Endodermal cell (in vitro differentiated cells): ENCODE measurements at places on chromosomes 3 and 15. TPM values are rescaled to one million over a fixed set of nuclear protein-coding genes. Genes with fewer than 3 reads are reported as not detected.

The RETNLB gene
- not detected in 2 replicates for total RNA-seq

The DAZL gene
- total RNA-seq = not detected in 3 replicates

The SNX33 gene
- 21.8 and 23.2 TPM in 2 replicates for total RNA-seq

The RHCG gene
- total RNA-seq = 0.26 TPM in 1 of 3 replicates, not detected in the others

DNA sequence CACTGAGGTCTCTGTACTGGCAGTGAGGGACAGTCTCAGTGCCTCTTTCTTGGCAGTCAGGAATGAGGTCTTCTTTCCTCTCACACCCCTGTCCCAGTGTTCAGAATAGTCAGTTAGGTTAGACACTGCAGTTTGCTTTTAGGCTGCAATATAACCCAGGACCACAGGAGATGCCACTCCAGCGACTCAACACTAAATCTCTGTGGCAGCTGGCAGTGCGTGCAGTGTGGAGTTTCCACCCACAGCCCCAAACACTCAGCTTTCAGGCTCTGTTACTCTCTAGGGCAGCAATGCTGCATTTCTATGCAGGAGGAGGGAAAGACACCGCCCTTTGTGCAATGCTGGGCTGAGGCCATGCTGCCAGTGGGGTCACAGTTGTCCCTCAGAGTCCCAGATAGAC lies 150.2 kb upstream of the SUCLG2 start:
- no peaks in the 10 kb centered on the region for H3K36me3 ChIP-seq
- H3K4me1 ChIP-seq = no peaks in the 10 kb centered on the region
- no peak overlapping the region for H3K27ac ChIP-seq
- no peak for DNase-seq
- no peak overlapping the region for H3K4me3 ChIP-seq
- no peaks in the 10 kb centered on the region for H3K27me3 ChIP-seq

DNA sequence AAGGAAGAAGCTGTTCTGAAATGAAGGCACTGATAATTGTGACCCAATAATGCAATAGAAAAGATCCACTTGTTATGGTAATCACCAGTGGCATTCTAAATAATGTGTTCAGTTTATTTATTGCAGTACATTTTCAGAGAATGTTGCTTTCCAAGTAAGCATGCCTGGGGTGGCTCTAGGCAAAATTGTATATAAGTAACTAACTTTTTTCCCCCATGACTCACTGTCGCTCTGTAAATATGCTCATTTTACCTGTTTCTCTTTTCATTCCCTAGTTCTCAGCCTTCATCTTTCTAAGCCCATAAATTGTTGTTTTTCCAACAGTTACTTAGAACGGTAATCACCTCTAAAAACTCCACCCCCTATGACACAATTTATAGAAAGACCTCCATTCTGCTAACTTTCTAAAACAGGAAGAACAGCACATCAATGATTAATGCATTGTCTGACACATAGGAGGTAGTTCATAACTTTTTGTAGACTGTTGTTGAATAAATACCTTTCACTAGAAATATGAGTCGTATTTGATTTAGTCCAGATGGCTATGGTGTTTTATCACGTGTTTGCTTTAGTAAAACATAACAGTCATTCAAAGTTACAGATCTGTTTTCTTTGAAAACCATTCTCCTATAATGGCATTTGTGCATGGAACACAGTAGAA lies 143.1 kb downstream of the LSAMP start:
- no peaks in the 10 kb centered on the region for H3K4me1 ChIP-seq
- no peak overlapping the region for H3K4me3 ChIP-seq
- no peak for DNase-seq
- H3K27me3 ChIP-seq = no peaks in the 10 kb centered on the region
- H3K36me3 ChIP-seq = no peaks in the 10 kb centered on the region

- H3K36me3 ChIP-seq = peaks cover 14% of the 10 kb centered on the region
- peak overlapping the region; percentile 93 for H3K4me3 ChIP-seq
- DNase-seq = no peak
- H3K4me1 ChIP-seq = peaks cover 2% of the 10 kb centered on the region
- no peaks in the 10 kb centered on the region for H3K27me3 ChIP-seq
- peak overlapping the region; percentile 91 for H3K27ac ChIP-seq
These were observed 795 bp upstream of the TCF12 start for GRCh38 chr15:56917652-56918045.

DNA sequence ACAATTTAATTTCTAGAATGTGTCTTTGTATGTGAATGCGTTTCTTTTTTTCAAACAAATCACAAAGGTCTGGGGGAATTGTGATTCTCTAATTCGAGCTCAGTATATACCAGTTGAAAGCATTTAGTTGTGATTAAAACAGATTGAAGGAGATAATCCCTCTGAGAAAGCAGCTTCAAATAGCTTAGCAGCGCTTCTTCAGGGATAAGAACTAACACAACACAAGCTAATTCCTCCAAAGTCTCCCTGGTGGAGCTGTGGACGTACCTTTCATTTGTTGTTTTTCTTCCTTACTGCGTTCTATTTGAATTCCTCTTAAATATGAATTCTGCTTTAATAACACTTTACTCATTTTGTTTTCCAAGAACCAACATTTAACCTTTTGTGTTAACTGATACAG lies 286.7 kb downstream of the ROBO2 start:
- no peaks in the 10 kb centered on the region for H3K4me1 ChIP-seq
- H3K27me3 ChIP-seq = peaks cover 91% of the 10 kb centered on the region
- H3K4me3 ChIP-seq = no peak overlapping the region
- H3K36me3 ChIP-seq = no peaks in the 10 kb centered on the region
- no peak overlapping the region for H3K27ac ChIP-seq

GRCh38 chr3:87052499-87053260 lies 61.7 kb upstream of the VGLL3 start:
- H3K4me1 ChIP-seq = no peaks in the 10 kb centered on the region
- no peak overlapping the region for H3K27ac ChIP-seq
- no peak overlapping the region for H3K4me3 ChIP-seq
- no peaks in the 10 kb centered on the region for H3K27me3 ChIP-seq
- no peaks in the 10 kb centered on the region for H3K36me3 ChIP-seq

DNA sequence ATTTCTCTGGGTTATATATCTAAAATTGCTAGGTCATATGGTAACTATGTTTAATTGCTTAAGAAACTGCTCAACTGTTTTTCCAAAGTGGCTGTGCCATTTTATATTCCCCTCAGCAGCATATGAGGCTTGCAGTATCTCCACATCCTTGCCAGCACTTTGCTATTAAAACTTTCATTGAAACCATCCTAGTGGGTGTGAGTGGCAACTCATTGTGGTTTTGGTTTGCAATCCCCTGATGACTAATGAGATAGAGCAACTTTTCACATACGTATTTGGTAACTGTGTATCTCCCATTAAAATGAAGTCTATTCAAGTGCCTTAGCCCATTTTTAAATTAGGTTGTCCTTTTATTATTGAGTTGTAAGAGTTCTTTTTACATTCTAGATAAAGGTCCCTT lies 17.3 kb downstream of the KPNA1 start:
- DNase-seq = no peak
- H3K4me1 ChIP-seq = peaks cover 5% of the 10 kb centered on the region
- H3K27ac ChIP-seq = no peak overlapping the region
- no peak overlapping the region for H3K4me3 ChIP-seq
- peaks cover 37% of the 10 kb centered on the region for H3K36me3 ChIP-seq

DNA sequence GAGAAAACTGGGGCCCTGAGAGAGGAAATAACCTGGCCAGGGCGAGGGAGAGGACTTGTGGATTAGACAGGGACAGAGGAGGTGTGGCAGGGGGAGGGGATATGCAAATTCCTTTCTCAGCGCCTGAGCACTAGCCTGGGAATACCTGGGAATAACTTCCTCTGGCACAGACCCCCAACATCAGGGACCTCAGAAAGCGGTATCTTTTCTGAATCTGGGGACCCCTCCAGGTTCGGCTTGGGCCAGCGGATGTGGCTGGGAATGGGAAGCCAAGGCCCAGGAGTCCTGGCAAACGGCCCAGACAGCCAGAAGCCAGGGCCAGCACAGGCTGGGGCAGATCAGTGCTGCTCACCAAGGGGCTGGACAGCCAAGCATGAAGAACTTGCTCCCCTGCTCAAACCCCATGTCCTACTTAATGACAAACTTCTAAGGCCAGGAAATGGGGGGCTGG lies 9.2 kb upstream of the ACSBG1 start:
- DNase-seq = peak; percentile 90
- no peak overlapping the region for H3K4me3 ChIP-seq
- H3K4me1 ChIP-seq = peaks cover 2% of the 10 kb centered on the region
- no peaks in the 10 kb centered on the region for H3K27me3 ChIP-seq
- H3K27ac ChIP-seq = no peak overlapping the region

GRCh38 chr3:197798863-197799262 lies 7.8 kb downstream of the LRCH3 start:
- no peaks in the 10 kb centered on the region for H3K4me1 ChIP-seq
- H3K27me3 ChIP-seq = no peaks in the 10 kb centered on the region
- peaks cover 4% of the 10 kb centered on the region for H3K36me3 ChIP-seq
- no peak for DNase-seq
- H3K27ac ChIP-seq = no peak overlapping the region

GRCh38 chr15:67132276-67132675 lies 66.9 kb downstream of the SMAD3 start:
- no peak overlapping the region for H3K27ac ChIP-seq
- DNase-seq = peak; percentile 37
- no peaks in the 10 kb centered on the region for H3K27me3 ChIP-seq
- H3K4me3 ChIP-seq = no peak overlapping the region

DNA sequence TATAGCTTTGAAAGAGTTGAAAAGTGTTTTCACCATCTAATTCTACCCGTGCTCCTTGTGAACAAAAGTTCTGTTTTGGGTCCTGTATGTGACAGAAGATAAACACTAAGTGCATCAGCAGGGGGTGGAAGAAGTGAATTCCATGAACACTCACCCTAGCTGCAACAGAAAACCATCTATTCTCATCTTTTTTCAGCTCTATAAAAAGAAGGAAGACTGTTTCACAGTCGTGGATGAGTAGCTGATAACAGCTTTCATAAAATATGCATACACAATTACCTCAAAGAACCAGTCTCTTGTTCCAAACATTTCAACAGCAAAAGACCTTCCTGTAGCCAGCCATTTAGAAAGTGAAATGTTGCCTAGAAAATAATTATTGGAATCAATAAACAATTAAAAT lies 281.7 kb upstream of the RASGRP1 start:
- H3K36me3 ChIP-seq = no peaks in the 10 kb centered on the region
- no peaks in the 10 kb centered on the region for H3K4me1 ChIP-seq
- no peak overlapping the region for H3K27ac ChIP-seq
- H3K27me3 ChIP-seq = no peaks in the 10 kb centered on the region
- H3K4me3 ChIP-seq = no peak overlapping the region

GRCh38 chr15:43868406-43868805 lies 41.6 kb downstream of the WDR76 start:
- no peaks in the 10 kb centered on the region for H3K4me1 ChIP-seq
- H3K36me3 ChIP-seq = peaks cover 22% of the 10 kb centered on the region
- DNase-seq = no peak
- H3K27ac ChIP-seq = no peak overlapping the region

GRCh38 chr3:154025007-154025406 lies 96.2 kb upstream of the ARHGEF26 start:
- no peaks in the 10 kb centered on the region for H3K4me1 ChIP-seq
- H3K27me3 ChIP-seq = peaks cover 69% of the 10 kb centered on the region
- H3K4me3 ChIP-seq = no peak overlapping the region
- H3K27ac ChIP-seq = no peak overlapping the region
- DNase-seq = no peak

DNA sequence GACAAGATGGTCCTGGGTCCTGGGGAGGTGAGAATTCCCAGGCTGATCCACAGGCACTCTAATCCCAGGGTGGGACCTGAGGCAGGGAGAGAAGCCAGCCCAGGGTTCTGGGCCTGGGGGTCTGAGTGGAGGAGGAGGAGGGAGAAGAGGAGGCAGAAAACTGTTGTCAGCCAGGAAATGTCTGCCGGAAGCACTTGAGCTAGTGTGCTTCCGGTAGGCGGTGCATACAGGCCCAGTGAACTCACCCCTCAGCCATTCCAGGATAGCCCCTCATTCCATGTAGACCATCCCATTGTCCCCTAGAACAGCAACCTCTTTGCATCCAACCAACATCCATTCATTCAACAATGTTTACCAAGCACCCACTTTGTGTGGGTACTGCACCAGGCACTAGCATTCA lies 47.9 kb upstream of the LCTL start:
- H3K27ac ChIP-seq = no peak overlapping the region
- no peak overlapping the region for H3K4me3 ChIP-seq
- H3K36me3 ChIP-seq = no peaks in the 10 kb centered on the region
- no peak for DNase-seq
- peaks cover 9% of the 10 kb centered on the region for H3K4me1 ChIP-seq

DNA sequence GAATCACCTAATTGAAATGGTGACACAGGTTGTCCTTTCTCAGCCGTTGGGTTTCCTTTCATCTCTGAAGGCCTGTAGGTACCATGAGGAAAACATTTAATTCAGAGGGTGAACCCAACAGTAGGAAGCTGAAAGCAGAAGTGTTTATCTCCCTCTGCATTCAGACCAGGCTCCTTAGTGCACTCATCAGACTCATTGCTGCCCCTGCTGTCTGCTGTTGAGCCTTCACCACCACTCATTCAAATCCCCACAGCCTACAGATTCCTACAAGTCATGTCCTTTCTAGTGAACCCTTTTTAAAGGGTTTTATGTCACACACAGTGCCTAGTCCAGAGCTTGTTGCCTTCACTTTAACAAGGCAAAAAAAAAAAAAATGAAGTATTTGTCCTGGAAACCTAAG lies 13.4 kb downstream of the WDR48 start:
- no peak overlapping the region for H3K27ac ChIP-seq
- no peaks in the 10 kb centered on the region for H3K4me1 ChIP-seq
- no peaks in the 10 kb centered on the region for H3K27me3 ChIP-seq

DNA sequence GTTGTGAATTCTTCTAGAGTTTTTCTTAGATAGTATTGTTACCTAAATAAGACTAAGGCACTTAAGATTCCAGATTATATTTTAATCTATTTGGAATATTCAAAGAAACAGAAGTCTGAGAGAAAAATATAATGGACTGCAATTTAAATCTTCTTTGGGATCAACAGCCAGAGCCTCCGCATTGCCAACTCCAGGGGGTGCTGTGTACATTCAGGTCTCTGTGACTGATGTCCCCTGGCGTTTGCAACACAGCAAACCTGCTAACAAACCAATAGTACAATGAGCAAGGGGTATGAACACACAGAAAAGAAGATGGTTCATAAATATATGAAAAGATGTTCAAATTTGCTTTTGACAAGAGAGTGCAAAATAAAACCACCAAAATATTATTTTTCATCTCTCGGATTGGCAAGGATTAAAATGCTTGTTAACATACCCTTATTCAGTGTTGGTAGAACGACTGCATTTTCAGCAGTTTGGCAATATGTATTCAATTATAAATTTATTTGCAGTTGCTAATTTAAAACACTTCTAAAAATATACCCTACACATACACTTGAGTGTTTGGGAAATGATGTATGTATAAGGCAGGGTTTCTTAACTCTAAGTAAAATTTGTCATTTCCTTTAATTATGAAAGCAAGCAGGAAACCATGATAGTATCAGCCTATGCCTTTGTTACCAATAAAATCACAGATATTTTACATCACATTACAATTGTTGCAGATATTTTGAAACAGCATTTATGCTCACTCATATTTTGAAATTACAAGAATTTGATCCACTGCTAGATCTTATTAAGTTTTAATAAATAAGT lies 16.1 kb upstream of the TM4SF1 start:
- no peaks in the 10 kb centered on the region for H3K36me3 ChIP-seq
- H3K4me1 ChIP-seq = no peaks in the 10 kb centered on the region
- no peak overlapping the region for H3K4me3 ChIP-seq
- H3K27me3 ChIP-seq = no peaks in the 10 kb centered on the region

GRCh38 chr3:141379250-141379966 lies 11.1 kb downstream of the ZBTB38 start:
- H3K27ac ChIP-seq = no peak overlapping the region
- no peak overlapping the region for H3K4me3 ChIP-seq
- no peaks in the 10 kb centered on the region for H3K27me3 ChIP-seq

GRCh38 chr3:190990898-190991297 lies 128.4 kb upstream of the GMNC start:
- H3K4me1 ChIP-seq = no peaks in the 10 kb centered on the region
- H3K36me3 ChIP-seq = no peaks in the 10 kb centered on the region
- no peak overlapping the region for H3K27ac ChIP-seq
- H3K4me3 ChIP-seq = no peak overlapping the region
- DNase-seq = no peak
- no peaks in the 10 kb centered on the region for H3K27me3 ChIP-seq
